CD8-positive, alpha-beta memory T cell (primary cell): ENCODE measurements at places on chromosomes 7 and 10. TPM values are rescaled to one million over a fixed set of nuclear protein-coding genes. Genes with fewer than 3 reads are reported as not detected.

DNA sequence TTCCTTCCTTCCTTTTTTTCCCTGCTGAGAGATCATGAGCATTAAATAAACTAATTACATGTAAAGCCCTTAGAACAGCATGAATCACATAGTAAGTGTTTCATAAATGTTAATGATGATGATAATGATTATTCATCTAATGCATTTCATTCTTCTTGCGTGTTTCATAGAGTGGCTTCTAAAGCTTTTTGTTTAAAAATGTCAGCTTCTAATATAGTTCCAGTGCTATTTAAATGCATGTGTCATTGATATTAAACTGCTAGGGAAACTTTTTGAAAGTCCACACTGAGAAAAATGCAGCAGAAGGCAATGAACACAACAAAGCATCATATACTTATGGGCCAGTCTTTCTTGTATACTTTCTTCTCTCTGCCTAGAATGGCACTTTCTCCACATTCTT is 894.8 kb downstream of the REEP3 start:
- DNase-seq, result no peak

DNA sequence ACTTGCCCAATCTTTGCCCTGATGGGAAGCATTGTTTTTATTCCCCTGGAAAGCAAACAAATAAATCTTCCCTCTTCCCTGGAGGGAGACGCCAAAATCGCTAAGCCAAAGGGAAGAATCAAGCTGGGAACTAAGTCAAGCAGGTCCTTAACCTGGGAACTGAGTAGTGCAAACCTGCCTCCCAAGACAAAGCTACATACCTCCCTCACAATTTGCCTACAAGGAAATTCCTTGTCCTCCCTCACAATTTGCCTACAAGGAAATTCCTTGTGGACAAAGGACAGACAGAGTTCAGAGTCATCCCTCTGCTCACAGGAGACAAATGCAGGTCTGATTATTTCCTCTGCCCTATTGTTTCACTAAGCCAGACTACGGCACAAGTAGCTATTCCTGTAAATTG is 50.5 kb downstream of the SPOCK2 start:
- no peak for DNase-seq

DNA sequence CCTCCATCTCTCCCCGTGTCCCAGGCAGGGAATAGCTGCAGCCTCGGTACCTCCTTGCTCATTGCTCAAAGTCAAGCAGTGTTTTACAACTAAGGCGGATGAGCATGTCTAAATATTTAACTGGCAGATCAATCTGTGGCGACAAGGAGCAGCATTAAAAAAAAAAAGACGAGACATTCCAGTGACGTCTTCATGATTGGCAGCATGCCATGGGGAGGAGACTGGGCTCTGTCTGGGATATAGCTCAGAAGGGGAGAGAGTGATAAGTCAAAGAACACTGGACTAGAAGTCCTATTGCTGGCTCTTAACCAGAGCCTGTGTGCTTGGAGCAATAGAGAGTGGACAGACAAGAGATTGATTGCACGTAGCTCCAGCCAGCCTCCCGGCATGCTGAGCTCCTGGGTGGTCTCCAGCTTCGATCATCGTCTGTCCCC is 287.5 kb upstream of the PODXL start:
- DNase-seq, result no peak

GRCh38 chr10:2618690-2619089 is 448.7 kb upstream of the PFKP start:
- no peak for DNase-seq

- DNase-seq, result no peak
Measured at GRCh38 chr7:134859783-134860182, 80.3 kb downstream of the CALD1 start.

DNA sequence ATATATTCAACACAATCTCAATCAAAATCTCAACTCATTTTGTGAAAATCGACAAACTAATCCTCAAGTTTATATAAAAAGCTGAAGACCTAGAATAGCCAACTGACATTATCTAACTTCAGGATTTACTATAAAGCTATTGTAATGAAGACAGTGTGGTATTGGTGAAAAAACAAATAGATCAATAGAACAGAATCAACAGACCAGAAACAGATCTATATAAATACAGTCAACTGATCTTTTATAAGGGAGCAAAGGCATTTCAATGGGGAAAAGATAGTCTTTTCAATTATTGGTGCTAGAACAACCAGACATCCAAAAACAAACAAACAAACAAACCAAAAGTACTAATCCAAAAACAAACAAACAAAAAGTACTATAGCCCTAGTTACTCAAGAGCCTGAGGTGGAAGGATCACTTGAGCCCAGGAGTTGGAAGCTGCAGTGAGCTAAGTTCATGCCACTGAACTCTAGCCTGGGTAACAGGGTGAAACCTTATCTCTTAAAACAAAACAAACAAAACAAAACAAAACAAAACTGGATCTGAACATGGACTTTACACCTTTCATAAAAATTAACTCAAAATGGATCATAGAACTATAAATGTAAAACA is 26.6 kb upstream of the AKR1D1 start:
- no peak for DNase-seq

- no peak for DNase-seq
Measured at GRCh38 chr7:134427896-134428295, 31.0 kb downstream of the AKR1B1 start.

- DNase-seq, result no peak
Measured at GRCh38 chr7:46934198-46934825, 647.6 kb downstream of the TNS3 start.

DNA sequence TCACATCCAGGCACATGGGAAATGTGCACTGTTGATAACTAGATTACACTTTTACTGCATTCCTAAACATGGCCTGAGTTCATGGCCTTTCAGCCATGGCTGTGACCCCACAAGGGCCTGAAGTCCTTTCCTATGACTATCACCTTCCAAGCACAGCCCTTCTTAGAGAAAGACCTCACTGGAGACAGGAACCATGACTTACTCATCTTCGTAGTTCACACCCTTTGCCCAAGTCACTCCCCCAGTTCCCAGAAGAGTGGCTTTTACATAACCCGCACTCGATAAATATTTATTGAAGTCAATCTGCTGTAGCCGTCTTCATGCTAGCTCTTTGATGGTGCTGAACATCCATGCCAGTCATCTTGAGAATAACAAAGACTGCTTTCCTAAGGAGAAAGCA is 632.5 kb upstream of the NRP1 start:
- no peak for DNase-seq

- no peak for DNase-seq
Measured at GRCh38 chr7:101819913-101820522, 2.6 kb downstream of the CUX1 start.

GRCh38 chr10:8588135-8588534 is 533.6 kb downstream of the GATA3 start:
- DNase-seq, result no peak

- DNase-seq, result no peak
Measured at GRCh38 chr10:133379801-133380666, 972 bp downstream of the PAOX start.

DNA sequence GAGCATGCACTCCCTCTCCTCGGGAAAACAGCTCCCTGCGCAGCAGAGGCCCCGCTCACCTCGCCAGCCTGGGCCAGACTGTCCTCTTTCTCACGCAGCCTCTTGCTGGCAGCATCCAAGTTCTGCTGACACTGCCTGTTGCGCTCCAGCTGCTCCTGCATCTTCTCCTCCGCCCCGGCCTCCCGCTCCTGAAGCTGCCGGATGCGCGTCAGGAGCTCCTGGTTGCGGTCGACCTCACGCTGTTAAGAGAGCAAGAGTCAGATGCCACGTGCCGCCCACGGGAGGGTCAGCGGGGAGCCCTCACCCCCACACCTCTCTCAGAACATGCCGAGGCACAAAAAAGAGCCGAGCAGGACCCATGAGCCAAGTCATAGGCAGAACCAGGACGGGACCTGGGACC is 10.2 kb downstream of the MAD1L1 start:
- DNase-seq, result no peak

GRCh38 chr10:7306147-7306546 is 104.7 kb downstream of the SFMBT2 start:
- DNase-seq, result no peak

GRCh38 chr10:11611248-11612020 is at the start of gene USP6NL:
TSS of gene USP6NL (minus strand) at chr10:11611650. CDS start at chr10:11597634, 14,016 bp downstream.
- peak; percentile 66 for DNase-seq

DNA sequence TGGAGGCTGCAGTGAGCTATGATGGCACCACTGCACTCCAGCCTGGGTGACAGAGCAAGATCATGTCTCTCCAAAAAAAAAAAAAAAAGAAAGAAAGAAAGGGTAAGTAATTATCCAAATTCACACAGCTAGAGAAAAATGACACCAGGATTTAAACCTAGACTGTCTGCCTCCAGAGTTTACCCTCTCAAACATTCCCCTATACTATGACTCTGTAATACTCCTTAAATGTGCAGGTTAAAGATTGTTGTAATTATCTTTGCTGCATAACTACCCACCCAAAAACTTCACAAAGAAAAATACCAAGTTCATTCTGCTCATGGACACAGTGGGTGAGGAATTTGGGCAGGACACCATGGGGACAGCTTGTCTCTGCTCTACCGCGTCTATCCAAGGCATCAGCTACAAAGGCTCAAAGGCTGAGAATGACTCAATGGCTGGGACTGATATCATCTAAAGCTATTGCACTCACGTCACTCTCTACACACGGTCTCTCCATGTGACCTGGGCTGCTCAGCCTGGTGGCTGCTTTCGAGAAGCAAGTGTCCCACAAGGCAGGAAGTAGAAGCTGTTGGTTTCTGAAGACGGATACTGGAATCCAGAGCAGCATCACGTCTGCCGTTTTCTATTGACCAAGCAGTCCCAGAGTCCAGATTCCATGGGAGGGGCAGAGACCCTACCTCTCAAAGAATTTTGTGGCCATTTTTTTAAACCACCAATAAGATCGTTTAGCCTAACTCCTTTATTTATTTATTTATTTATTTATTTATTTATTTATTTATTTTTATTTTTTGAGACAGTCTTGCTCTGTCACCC is 185.7 kb upstream of the AUTS2 start:
- DNase-seq, result no peak

The UCN3 gene
- not detected for total RNA-seq

The LEP gene
- total RNA-seq, result not detected

The NRBF2 gene
- 25.0 TPM for total RNA-seq

The NME8 gene
- not detected for total RNA-seq

The PDE6C gene
- not detected for total RNA-seq

The AOAH gene
- 25.0 TPM for total RNA-seq

The ADARB2 gene
- not detected for total RNA-seq

The PRKG1 gene
- total RNA-seq, result not detected
